GM12878 (cell line): ENCODE measurements at places on chromosomes 11 and 22. TPM values are rescaled to one million over a fixed set of nuclear protein-coding genes. Genes with fewer than 3 reads are reported as not detected.

CHADL gene
- polyA plus RNA-seq: not detected in 2 replicates

DNA sequence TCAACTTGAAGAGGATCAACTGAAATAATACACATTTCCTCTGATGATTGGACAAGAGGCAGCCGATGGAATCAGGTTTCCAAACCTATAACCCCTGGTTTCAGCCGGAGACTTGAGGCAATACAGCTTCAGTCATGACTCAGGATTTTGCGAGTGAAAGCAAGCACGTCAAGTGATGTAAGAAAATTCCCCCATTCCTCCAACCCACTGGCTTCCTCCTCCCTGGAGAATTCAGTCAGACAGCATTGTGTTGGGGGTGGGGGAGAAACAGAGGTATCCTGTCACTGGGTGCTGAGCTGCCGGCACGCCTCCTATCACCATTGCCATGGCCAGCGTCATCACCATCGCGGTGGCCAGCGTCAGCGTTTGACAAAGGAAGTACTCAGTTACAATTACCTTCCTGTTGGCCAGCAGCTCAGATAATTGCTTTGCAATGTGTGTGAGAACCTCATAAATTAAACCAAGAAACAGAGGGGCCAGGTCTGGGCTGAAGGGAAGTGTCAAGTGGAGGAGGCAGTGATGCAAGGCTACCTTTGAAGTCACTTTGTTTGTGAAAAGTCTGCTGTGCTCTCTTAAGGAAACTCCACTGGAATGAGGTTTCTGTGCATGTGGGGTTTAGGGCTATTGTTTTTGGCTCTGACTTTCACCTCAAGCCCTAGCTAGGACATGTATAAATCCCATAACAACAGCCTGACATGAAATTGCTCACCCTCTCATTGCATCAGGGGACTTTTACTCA, 50.2 kb downstream of the LIF start:
- peak; percentile 43 for DNase-seq

GRCh38 chr11:117701781-117702180, 95.2 kb downstream of the DSCAML1 start:
- DNase-seq: no peak

DNA sequence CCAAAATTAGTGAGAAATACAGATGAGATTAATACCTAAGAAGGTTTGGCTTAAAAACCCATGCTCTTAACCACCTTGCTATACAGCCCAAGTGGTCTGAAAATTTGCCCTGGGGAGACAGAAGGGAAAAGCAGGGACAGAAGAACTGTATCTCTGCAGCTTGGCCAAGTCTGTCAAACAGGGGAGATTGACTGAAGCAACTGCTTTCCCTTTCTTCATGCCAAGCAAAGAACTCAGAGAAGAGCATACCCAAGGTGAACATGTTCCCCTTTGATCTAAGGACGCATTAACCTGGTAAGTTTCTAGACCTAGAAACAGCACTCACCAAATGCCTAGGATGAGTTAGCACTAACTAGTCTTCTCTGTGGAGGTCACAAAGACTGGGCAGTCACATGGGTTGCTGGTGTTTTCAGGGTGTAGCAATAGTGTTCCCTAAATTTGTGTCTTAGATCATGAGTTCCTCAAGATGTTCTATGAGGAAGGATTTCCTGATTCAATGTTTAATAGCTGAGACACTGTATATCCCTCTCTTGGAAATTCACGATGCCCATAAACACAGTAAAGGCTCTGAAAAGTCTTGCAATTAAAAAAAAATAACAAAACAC, 75.6 kb upstream of the GRAMD1B start:
- DNase-seq: no peak

GRCh38 chr11:47628026-47628425, 14.3 kb downstream of the MTCH2 start:
- no peak for DNase-seq
